ENCODE measurements at places on chromosomes 11 and 22.

DNA sequence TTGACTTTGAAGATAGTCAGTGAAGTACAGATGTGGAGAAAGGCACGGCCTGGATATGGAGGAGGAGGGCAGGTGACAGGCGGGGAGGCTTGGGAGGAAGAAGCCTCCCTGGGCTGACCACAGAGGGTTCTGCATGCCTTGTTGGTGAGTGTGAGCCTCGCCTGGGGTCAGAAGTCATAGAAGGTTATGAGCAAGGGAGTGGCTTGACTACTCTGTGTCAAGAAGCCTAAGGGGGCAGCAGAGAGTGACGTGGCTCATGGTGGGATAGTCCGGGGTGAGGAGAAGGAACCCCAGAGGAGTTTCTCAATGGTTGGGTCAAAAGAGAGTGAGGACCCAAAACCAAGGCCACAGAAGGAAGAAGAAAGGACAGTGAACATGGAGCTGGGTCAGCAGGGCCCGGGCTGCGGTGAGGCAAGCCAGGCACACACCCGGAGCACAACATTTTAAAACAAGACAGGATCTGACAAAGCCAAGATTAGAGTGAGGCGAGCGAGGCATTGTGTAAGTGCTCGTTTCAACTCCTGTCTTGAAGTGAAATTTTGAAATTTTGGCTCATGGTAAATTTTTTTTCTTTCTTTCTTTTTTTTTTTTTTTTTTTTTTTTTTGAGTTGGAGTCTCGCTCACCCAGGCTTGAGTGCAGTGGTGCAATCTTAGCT lies 31.9 kb downstream of the PDGFB start:
- DNase-seq = no peak

GRCh38 chr11:19818619-19819018 lies 106.0 kb downstream of the NAV2 start:
- DNase-seq = no peak

DNA sequence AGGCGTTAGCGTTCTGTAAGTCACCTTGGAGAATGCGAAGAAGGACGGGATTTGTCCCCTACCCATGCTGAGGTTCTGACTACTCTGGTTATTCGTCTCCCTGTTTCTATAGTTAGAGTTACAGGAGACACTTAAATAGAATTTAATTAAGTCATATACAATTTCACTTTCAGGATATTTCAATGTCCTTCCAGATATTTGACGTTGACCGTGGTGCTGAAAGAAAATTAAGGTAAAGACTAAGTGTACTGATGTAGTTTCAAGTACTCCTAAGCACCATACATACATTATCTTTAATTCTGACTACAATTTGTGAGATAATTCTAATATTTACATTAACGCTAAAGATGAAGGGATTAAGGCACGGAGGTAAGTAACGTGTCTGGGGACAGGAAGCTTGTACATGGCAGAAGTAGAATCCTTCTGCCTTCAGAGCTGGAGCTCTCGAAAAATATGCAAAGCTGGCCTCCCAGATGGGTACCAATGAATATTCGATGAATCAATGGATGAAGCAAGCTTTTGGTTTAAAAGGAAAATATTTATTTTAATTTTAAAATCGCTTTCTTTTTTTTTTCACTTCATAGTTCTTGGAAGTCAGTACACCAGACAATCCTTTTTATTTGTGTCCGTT lies 539 bp upstream of the SLC36A4 start:
- no peak for DNase-seq

GRCh38 chr22:25688627-25689026 lies 53.4 kb upstream of the MYO18B start:
- no peak for DNase-seq

DNA sequence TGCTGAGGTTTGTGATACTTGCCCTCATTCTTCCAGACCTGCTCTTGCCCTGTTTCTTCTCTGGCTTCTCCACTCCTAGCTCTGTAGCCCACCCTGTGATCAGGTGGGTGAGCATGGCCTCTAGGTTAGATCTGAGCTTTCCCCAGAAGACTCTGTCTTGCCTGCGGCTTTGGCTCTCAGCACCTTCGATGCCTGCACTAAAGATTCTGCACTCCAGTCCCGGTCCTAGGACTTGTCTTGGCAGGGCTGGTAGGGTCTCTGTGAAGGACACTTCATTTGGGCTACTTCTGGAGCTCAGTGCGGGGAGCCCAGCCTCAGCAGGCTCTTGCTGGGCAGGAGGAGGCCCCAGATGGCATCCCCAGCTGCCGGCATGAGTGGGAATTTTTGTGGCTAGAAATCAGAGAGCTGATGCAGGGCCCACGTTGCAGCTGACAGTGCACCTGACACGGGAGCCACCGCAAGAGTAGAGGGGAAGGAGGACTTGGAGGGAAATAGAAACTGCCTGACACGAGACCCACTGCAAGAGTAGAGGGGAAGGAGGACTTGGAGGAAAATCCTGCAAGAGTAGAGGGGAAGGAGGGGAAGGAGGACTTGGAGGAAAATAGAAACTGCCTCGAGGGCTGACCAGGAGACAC lies 226.9 kb upstream of the B3GAT1 start:
- DNase-seq = no peak

- peak; percentile 88 for DNase-seq
These were observed 239.9 kb upstream of the ZC3H12C start for GRCh38 chr11:109853156-109853776.

GRCh38 chr22:46472722-46473016 lies 64.8 kb downstream of the CELSR1 start:
- no peak for DNase-seq

GRCh38 chr11:130330101-130330684 lies 15.5 kb upstream of the ZBTB44 start:
- DNase-seq = no peak

DNA sequence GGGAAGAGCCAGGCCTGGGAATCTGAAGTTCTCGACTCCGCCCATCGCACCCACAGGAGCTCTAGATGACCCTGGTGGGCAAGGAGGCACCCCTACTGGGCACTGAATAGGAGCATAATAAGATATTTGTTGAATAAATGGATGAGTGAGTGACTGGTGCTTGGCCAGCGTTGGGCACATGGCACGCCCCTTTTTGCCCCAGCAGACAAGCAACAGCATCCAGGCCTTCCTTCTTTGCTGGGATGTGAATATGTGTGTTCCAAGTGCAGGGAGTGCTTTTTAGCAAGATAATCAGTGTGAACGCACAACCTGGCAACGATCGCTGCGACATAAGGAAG lies 443 bp upstream of the CELF1 start:
- no peak for DNase-seq

DNA sequence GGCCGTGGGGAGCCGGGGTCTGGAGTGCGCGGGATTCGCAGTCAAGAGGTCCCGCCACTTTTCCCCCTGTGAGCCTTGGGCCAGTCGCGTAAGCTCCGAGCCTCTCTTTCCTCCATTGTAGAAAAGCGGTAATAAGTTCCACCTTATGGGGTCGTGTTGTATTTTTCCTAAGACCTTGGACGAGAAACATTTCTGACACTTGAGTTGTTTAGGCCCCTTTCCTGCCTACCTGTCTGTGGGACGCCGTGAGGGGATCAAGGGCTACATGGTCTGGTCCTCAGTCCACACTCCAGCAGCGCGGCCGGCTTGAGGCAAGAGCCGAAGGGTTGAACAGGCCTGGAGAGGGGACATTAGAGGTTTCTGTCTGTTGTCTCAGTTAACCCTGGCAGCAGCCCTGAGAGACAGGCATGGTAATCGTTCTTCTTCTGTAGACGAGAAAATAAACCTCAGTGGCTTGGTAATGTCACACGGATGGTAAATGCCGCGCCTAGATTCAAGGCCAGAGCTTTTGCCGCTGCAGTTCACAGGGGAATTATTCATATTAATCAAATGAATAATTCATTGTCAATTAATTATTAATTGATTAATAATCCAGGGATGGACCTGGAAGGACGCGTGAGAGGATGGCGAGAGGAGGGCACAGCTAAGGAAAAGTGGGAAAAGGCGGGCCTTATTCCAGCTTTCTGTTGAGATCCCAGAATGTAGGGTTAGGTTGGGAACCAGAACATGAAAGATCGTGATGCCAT lies 545 bp downstream of the FEN1 start:
- DNase-seq = no peak

DNA sequence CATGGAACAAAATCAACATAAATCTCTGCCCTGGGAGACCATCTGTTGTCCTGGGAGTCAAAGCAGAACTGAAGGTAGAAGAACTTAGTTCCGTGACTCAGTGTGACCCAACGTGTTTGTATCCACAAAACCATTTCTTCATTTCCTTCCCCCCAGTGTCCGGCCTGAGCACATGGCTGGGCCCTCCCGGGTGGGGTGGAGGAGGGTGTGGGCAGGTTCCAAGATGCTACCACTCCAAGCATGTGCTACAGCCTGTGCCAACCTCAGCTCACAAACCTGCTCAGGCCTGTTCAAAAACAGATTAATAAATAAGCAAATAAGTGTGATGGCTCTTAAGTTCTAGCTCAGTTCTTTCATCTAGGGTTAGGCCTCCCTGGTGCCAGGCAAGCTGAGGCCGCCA lies 55.3 kb downstream of the SHANK2 start:
- no peak for DNase-seq

GRCh38 chr11:30228323-30228884 lies 2.4 kb upstream of the FSHB start:
- DNase-seq = no peak

- no peak for DNase-seq
These were observed 9.1 kb upstream of the TUBA8 start for GRCh38 chr22:18101536-18101935.

- DNase-seq = peak; percentile 50
These were observed 463.3 kb downstream of the SOX6 start for GRCh38 chr11:15893080-15893492.

GRCh38 chr22:38142606-38143005 lies 32.1 kb upstream of the BAIAP2L2 start:
- no peak for DNase-seq

DNA sequence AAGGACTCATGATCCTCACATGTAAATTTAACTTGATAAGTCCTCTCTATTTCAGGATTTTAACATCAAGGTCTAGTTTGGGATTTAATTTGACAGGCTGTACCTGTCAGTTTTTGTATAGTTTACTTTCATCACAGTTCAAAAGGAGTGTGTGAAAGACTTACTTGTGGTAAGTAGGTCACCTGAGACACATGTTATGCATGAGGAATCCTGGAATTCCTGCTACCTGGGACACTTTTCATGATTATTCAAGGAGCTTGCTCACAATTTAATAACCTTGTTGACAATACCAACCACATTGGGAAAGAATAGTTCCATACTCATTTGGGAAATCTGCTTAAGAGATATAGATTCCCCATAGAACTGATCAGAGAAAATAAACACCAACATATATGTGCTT lies 15.8 kb upstream of the SLC36A4 start:
- no peak for DNase-seq

GRCh38 chr22:30694640-30695350 lies at the start of gene OSBP2:
TSS of gene OSBP2 (plus strand) at chr22:30694874. CDS start at chr22:30694910, 36 bp downstream.
- no peak for DNase-seq

- DNase-seq = peak; percentile 94
These were observed 49.1 kb downstream of the MICAL2 start for GRCh38 chr11:12159351-12160099.

GRCh38 chr11:105611572-105612441 lies 1.9 kb downstream of the GRIA4 start:
- no peak for DNase-seq

GRCh38 chr11:130999992-131000770 lies 83.9 kb upstream of the SNX19 start:
- DNase-seq = peak; percentile 89

- DNase-seq = no peak
These were observed 51.7 kb upstream of the CCDC89 start for GRCh38 chr11:85737738-85738137.

- DNase-seq = no peak
These were observed 80.4 kb downstream of the MYO18B start for GRCh38 chr22:25822344-25822743.

DNA sequence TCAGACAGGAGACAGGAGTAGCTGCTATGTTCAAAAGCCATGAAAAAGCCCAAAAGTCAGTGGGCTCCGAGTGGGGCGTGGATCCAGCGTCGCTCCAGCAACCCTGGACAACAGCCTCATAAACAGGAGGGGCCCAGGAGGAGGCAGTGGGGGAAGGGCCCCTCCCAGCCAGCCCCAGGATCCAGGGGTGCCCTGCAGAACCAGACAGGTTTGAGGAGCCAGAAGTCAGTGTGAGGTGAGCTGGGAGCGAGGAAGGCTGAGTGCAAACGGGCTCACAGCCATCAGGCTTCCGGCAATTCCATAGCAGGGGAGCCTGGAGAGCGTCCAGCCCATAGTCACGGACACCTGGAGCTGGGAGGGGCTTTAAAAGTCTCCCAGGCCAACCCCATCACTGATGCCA lies 217.7 kb downstream of the MN1 start:
- no peak for DNase-seq

DNA sequence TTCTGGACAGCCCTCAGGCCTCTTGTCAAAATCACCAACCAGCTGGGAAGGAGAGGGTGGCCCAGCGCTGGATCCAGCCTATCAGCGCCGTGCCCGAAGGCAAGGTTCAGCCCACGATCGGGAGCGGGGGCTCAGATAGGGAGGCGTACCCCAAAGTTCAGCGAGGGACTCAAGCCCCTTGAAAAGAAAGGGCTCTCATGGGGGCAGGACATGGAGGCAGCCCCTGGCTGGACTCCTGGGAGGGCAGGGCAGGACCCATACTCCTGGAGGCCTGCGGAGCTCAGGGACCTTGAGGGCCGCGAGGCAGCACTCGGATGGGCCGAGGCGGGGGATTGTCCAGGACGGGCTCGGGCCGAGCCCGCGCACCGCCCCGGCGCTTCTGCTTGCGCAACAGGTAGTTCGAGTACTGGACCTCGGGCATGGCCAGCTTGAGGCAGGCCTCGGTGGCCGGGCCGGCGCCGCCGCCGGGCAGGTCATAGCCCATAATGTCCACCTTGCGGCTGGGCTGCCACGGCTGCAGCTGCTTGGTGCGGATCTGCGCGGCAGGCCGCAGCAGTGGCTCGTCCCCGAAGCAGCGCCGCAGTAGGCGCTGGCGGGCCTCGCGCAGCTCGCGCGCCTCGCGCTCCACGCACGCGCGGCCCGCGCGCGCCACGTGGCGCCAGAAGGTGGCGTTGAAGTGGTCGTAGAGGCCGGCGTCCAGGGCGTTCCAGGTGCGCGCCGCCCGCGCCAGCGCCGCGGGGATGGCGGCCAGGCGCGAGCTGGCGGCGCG lies 6.5 kb downstream of the GAL3ST3 start:
- no peak for DNase-seq

DNA sequence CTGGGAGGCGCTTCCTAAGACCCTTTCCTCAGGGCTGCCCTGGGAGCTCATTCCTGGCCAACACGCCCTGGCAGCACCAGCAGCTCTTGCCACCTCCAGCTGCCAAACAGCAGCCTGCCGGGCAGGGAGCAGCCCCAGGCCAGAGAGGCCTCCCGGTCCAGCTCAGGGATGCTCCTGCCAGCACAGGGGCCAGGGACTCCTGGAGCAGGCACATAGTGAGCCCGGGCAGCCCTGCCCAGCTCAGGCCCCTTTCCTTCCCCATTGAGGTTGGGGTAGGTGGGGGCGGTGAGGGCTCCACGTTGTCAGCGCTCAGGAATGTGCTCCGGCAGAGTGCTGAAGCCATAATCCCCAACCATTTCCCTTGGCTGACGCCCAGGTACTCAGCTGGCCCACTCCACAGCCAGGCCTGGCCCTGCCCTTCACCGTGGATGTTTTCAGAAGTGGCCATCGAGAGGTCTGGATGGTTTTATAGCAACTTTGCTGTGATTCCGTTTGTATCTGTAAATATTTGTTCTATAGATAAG lies 7.6 kb downstream of the SLC39A13 start:
- peak; percentile 94 for DNase-seq
